Activated T-cell treated with anti-CD3 and anti-CD28 coated beads for 24 hours (primary cell): ENCODE measurements at places on chromosomes 3 and 15.

GRCh38 chr3:63967675-63968611 lies 55.4 kb downstream of the PSMD6 start:
- DNase-seq: no peak

- DNase-seq: peak; percentile 21
These were observed 533 bp downstream of the RYK start for GRCh38 chr3:134249935-134250716.

- DNase-seq: no peak
These were observed 185.0 kb downstream of the RBMS3 start for GRCh38 chr3:29465836-29466235.

DNA sequence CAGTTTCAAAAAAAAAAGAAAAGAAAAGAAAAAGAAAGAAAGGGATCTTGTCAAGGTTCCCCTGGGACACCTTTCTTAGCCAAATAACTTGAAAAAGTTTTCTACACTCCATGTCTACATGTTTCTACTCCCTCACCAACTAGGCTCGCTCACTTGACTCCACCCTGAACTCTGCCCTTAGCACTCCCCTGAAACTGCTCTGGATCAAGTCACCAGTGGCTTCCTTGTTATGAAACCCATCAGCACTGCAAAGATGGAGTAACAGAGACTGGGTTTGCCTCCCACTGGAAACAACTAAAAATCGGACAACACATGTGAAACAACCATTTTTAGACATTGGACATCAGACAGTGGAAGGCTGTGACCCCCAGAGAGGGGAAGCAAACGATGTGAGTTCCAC lies 36.8 kb downstream of the TMEM40 start:
- DNase-seq: no peak

DNA sequence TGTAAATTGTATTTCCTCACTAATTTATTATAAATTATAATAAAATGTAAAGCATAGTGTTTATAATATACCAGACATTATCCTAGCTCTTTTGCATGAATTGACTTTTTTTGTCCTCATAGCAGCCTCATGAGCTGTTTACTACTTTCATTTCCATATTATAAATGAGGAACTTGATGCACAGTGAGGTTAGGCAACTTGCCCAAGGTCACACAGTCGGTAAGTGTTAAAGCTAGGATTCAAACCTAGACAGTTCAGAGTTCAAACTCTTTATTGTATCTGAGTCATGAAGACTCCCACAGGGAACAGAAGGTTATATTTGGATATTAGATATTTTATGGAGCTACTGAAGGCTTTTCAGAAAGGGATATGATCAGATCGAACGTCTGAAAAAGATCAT lies 322.2 kb upstream of the SATB1 start:
- no peak for DNase-seq

DNA sequence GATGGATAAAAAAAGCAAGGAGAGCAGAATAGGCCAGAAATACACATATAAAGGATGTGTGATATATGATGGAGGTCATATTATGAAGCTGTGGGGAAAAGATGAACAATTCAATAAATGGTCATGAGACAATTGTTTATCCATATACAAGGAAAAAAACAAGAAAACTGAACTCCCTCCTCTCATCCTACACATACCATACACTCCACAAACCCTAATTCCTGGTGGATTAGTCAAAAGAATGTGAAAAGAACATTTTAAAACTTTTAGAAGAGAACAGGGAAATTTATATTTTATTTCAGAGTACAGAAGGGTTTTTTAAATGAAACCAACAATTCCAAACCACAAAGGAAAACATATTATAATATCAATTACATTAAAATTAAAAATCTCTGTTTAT lies 34.5 kb upstream of the NR2E3 start:
- DNase-seq: no peak
